ENCODE measurements at places on chromosomes 11 and 22.

DNA sequence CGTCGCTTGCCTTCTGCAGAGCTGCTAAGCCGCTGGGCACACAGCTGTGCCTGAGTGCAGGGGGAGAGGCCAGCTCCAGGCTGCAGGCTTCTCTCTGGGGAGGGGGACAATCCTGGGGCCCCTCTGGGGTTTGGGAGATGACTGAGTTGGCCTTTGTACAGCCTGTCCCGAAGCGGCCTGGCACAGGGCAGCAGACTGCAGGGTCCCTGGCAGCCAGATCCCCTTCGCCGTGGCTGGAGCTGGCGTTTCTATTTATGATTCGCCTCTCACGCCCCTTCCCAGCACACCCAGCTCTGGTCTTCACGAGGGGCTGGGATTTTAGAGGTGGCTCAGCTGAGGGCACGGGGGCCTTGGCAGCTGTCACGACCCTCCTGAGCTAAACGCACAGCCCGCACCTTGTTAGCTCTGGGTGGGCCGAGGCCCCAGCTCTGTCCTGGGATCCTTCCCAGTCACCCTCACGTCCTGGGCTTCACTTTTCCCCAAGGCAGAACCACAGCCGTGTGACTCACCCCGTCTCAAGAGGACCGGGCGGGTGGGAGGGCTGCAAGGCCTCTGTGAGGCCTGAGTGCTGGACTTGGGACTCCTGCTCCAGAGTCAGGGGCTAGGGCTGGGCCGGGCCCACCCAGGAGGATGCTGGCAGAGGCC, 18.4 kb downstream of the OSBPL5 start:
- no peak for DNase-seq

DNA sequence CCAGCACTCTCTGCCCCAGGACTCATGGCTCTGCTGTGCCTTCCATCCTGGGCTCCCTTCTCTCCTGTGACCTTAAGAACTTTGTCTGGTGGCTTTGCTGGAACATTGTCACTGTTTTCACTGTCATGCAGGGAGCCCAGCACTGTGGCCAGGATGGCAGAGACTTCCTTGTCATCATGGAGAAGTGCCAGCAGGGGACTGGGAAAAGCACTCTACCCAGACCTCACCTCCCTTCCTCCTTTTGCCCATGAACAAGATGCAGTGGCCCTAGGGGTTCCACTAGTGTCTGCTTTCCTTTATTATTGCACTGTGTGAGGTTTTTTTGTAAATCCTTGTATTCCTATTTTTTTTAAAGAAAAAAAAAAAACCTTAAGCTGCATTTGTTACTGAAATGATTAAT, 2.9 kb upstream of the TTC36 start:
- no peak for DNase-seq

GRCh38 chr11:9893474-9893873, 229.6 kb downstream of the SWAP70 start:
- DNase-seq: no peak

DNA sequence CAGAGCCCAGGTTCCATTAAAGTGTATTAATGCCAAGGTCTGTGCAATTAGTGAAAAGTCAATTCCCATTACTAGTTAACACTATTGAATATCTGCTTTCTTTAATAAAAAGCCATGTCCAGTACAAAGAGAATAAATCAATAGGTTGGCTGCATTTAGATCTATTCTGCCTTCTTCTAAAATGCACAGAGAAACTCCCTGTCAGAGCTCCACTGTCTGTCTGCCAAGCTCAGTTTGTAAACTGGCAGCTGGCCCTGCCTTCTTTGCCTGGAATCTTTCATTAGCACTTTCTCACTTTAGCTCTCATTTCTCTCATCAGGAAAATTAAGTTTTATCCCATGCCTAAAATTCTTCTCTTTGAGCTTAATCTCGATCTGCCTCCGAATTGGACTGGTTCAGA, 35.6 kb downstream of the ARL14EP start:
- DNase-seq: no peak

DNA sequence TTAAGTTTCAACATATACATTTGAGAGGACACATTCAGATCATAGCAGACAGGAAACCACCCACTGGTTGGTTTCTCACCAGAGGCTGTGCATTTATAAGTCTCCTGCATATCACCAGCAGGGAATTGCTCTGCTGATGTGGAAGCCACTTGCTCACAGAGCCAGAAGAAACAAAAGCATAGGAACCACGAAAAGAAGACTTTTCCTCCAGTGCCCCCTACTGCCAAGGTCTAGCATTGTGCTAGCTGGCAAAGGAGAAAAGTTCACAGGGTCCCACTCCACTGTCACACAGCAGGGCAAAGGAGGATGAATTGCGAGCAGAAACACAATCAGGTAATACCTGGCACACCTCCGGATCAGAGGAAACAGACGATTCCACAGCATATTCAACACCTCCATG, 28.9 kb upstream of the ISX start:
- no peak for DNase-seq

DNA sequence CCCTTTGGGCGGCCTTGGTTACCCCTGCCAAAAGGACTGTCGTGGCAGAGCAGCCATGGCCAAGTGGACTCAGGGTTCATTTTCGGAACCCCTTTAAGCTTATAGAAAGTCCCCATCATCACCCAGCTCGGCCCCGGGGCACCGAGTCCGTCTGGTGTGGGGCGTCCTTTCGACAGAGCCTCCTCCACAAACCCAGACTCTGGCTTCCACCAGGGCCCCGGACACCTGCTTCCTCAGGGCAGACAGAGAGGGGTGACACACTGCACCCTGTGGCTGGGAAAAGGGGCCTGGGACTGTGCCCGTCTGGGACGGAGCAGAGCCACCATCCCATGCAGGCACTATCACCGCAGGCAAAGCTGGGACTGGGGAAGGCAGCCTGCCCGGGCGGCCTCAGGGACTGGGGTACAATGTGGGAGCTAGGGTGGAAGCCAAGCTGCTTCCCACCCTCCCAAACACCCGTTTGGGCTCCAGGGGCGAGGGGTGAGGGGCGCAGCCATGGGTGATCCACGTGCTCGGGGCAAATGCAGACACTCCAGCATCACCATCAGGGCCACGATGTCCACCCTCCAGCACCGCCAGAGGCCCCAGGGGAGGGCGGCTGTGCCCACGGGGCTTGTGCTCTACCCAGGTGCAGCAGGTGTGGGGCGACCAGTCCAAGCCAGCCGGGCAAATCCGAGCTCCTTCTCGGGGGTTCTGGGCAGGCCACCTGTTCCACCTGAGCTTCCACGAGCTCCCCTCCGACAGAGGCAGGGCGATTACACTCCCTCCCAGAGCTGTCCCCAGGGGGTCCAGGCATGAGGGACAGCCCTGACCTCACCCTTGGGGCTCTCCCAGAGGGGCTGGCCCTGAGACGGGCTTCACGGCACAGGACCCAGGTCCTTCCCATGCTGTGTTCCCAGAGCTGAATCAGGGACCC, 11.7 kb upstream of the MRPL23 start:
- DNase-seq: peak; percentile 14

GRCh38 chr11:126646701-126647557, 291.4 kb downstream of the ST3GAL4 start:
- DNase-seq: no peak

DNA sequence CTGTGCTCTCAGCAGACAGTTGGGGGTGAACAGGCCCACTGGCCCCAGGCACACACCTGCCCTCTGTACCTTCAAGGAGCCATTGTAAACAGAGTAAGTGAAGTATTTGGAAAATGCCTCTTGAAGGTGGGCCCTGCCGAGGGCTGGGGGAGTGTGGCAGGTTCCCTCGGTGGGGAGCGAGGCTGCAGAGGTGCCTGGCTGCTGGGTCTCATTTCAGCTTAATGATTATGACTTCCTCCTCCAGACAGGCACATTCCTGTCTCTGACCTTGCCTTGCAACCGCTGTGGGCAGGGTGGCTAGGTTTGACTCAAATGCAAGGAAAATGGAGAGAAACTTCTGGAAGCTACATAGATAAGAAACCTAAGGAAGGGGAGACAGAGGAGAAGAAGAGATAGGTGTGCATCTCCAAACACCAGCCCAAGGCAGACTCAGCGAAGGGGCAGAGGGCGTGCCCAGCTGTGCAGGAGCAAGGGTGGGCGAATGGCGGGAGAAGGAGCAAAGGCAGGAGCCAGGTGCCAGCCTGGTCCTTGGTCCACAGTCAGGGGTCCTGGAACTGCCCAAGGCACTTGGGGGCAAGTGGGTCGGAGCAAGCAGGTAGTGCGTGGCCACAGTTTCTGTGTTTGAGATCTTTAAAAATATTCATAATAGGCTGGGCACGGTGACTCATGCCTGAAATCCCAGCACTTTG, 14.0 kb downstream of the GRAMD4 start:
- no peak for DNase-seq

- peak; percentile 71 for DNase-seq
Observed at GRCh38 chr11:114197799-114198500, 98.2 kb upstream of the NNMT start.

GRCh38 chr11:28524098-28524497, 415.9 kb downstream of the METTL15 start:
- DNase-seq: no peak

GRCh38 chr11:104892723-104893511, 5.3 kb downstream of the CASP12 start:
- no peak for DNase-seq

DNA sequence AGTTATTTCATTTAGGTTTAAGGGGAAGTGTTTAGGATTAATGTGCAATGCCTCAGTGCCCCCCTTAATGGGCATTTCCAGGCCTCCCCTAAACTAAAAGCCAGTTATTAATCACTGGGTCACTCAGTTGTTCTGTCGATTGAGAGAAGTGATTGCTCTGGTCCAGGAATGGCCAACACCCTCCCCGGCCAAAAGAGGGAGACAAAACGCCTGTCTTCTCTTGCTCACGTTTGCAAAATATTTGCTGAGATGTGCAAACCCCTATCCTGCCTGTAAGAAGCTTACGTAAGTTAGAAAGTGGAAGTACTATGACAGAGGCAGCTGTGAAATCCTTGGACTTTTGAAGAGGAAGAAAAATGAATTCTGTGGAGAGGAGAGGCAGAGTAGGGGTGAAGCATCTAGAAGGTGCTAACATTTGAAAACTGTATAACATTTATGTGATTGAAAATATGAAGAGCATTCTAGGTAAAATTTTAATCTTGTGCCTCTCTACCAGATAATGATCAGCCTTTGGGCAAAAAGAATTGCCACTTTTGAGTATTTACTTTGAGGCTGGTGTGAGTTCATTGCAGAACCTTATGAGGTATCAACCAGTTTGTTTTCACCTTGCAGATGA, 37.7 kb downstream of the NTM start:
- no peak for DNase-seq

DNA sequence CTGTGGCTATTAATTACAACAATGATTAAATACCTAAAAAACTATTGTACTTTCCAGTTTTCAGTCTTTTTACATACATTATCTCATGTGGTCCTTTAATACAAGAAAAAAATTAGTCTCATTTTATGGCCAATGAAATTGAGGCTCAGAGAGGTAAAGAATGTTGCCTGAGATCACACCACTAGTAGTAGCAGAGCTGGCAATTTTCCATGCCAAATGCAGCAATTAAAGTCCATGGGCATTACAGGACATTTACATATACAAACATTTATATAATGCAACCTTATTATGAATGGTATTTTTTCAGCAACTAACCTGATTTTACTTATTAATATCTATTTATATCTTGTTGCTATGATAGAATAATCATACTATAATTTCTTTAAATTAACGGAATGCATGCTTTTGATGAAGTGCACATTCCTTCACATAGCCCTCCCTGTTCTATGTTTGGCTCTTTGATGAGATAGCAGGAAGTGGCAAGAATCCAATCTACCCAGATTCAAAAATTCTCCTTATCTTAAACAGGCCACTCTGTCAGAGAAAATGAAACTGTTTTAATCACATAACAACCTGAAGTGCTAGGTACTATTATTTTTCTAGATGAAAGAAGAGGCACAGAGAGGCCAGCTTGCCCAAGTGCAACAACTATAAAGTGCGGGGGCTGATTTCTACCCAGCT, 120.9 kb upstream of the LDLRAD3 start:
- no peak for DNase-seq

DNA sequence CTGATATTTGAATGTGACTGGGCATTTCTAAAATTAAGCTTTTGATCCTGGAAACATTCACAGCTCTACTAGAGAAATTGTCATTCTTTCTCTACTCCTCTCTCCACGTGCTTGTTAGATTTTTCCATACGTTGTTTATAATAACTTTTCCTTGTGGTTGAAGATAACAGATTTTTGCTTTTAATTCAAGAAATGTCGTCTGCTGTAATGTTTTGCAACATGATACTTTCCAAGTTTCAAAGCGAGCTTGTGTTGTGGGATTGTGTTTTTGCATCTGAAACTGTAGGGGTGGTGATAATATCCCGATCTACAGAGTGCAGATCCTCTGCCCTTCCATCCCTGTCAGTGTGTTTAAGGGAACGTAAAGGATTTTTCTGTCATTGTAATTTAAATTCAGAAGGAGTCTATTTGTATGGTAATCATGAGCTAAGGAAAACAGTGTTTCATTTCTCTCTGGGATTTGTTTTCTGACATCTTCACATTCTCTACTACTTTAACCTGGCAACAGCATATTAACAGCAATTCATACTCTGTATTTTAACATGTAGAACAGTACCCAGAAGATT, 321.4 kb downstream of the FAT3 start:
- DNase-seq: no peak

GRCh38 chr11:9774591-9775397, 110.9 kb downstream of the SWAP70 start:
- DNase-seq: no peak

GRCh38 chr11:2580061-2580421, 119.8 kb downstream of the KCNQ1OT1 start:
- DNase-seq: no peak

DNA sequence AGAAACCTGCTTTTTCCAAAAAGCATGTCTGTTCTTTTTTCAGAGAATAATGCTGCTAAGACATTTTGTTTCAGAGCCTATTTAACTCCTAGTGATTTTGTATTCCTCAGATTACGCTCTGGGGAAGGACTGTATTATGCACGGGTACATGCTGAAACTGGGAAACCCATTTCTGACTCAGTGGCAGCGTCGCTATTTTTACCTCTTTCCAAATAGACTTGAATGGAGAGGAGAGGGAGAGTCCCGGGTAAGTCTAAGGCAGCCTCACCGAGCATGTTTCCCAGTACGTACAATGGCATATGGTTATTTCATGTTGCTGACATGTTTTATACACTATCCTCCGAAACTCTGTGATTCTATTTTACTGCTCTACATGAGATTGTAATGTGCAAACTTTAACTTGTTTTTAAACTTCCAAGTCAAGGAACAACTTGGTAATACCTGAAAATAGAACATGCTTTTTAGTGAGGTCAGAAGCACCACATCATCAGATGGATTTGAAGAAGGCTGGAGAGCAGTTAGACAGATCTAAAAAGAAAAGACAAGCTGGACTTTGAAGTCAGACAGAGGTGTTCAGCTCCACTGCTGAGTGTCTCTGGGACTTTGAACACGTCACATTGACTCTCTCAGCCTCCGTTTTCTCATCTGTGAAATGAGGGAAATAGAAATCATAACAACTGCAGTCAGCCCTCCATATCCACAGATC, 23.7 kb upstream of the MYO18B start:
- DNase-seq: no peak

DNA sequence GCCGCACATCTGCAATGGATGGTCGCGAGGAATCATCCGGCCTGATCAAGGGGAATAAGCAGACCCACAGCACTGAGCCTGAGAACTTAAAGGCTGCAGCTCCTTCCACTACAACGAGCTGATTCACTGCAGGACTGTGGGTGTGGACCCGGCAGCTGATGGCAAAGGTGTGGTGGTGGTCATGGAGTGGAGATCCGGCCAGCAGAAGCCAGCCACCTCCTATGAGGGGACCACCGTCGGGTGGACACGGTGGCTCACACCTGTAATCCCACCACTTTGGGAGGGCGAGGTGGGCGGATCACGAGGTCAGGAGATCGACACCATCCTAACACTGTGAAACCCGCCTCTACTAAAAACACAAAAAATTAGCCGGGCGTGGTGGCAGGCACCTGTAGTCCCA, 66.4 kb downstream of the DGCR2 start:
- DNase-seq: no peak

- DNase-seq: no peak
Observed at GRCh38 chr11:24560324-24560723, 63.5 kb downstream of the LUZP2 start.
